ENCODE measurements at places on chromosomes 3 and 15. TPM values are rescaled to one million over a fixed set of nuclear protein-coding genes. Genes with fewer than 3 reads are reported as not detected.
A peak's percentile ranks its signal among the peaks of the same experiment; 100 is the strongest.

DNA sequence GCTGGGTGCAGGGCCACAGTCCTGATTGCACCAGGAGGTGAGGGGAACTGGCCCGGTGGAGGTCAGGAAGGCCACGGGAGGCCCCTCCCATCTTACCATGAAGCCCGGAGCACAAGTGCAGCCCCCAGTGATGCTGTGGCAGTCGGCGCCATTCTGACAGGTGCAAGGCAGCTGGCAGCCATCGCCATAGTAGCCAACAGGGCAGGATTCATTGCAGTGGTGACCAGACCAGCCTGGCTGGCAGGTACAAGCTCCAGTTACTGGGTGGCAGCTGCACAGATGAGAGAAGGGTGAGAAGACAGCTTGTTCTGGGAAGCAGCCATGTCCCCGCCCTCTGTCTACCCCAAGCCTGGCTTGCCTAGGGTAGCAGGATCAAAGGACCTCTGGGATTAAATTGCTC is 88.2 kb downstream of the RAB11A start:
- no peak for DNase-seq
- H3K27ac ChIP-seq = no peak overlapping the region
- no peaks in the 10 kb centered on the region for H3K4me1 ChIP-seq
- no peaks in the 10 kb centered on the region for H3K36me3 ChIP-seq

- DNase-seq = no peak
- no peaks in the 10 kb centered on the region for H3K4me1 ChIP-seq
- H3K4me3 ChIP-seq = no peak overlapping the region
- peaks cover 44% of the 10 kb centered on the region for H3K36me3 ChIP-seq
- no peaks in the 10 kb centered on the region for H3K27me3 ChIP-seq
Observed at GRCh38 chr3:125460233-125460632, 59.8 kb downstream of the SNX4 start.

The CYP1A1 gene
- not detected for total RNA-seq

GRCh38 chr3:150238995-150239619 is 169.0 kb upstream of the TSC22D2 start:
- no peak for DNase-seq
- peaks cover 31% of the 10 kb centered on the region for H3K4me1 ChIP-seq
- no peaks in the 10 kb centered on the region for H3K36me3 ChIP-seq

The JMJD7 gene
- total RNA-seq = 1.2 TPM

DNA sequence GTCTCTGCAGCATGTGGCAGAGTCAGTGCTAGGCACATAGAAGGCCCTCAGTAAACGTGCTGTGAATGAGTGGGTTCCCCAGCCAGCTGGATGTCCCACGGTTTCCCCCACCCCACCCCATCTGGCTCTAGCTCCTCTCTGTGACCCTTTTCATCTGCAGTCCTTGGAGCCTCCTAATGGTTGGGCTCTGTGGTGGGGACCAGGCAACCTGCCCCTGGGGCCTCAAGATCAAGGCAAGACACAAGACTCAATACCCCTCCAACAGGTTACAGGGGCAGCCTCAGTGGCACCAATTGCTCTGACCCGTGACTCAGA is 17.1 kb upstream of the CYP11A1 start:
- peaks cover 39% of the 10 kb centered on the region for H3K4me1 ChIP-seq
- DNase-seq = no peak
- no peaks in the 10 kb centered on the region for H3K36me3 ChIP-seq
- peak overlapping the region; percentile 71 for H3K27ac ChIP-seq

The VILL gene
- total RNA-seq = 7.6 TPM

The ALDH1A2 gene
- 1.1 TPM for total RNA-seq

The TLR9 gene
- not detected for total RNA-seq

- no peaks in the 10 kb centered on the region for H3K4me1 ChIP-seq
- H3K27me3 ChIP-seq = no peaks in the 10 kb centered on the region
- no peak for DNase-seq
- H3K27ac ChIP-seq = no peak overlapping the region
Observed at GRCh38 chr15:101702077-101702476, 22.2 kb downstream of the TARS3 start.

The TMEM207 gene
- total RNA-seq = not detected

DNA sequence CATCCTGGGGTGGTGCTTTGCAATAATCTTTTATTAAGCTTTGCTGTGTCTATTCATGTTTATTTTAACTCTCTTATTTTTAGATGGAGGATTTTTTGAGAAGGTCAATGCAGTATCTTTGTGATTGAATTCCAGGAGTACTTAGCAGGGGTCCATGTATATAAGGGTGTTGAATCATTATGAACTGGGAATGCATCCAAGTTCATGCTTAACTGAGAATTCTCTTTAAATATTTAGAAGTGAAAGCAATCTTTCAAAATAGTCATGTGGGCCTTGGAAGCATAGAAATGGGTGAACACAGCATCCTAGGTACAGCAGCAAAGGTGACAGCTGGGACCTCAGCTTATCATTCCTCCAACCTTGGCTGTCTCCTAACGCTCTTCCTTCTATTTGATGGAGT is 27.3 kb downstream of the SPTSSB start:
- no peak for DNase-seq
- H3K36me3 ChIP-seq = no peaks in the 10 kb centered on the region
- no peaks in the 10 kb centered on the region for H3K27me3 ChIP-seq
- peaks cover 4% of the 10 kb centered on the region for H3K4me1 ChIP-seq

The ERICH6 gene
- total RNA-seq = under 0.01 TPM

DNA sequence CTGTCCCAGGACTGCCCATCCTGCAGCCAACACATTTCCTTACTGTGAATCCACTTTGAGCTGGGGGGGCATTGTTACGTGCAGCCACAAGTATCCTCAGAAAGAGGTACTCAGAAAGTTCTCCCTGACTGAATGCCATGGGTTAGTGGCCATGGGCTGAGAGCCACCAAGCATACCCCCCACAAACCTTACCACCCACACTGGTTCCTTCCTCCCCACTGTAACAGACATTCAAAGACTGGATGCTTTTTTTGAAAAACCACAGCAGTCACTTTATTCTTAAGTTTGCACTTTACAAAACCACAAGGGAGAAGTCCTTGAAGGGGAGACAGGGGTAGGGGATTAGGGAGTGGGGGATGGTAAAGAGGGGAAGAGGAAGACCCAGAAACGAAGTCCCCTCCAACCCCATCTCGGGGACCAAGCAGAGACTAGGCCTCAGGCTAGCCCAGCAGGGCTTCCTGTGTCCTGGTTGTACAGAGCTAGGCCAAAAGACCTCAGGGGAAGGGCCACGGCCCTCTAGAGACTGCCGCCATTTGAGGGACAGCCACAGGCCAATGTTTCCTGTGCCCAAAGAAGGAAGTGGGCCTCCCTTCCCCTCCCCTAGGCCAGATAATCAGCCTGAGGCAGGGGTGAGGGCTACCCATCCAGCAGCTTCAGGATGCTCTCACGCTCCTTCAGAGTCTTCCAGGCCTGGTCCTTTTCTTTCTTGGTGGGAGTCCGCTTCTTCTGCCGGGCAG is 10.1 kb upstream of the CAMK1 start:
- no peak overlapping the region for H3K27ac ChIP-seq
- peaks cover 29% of the 10 kb centered on the region for H3K36me3 ChIP-seq
- no peak overlapping the region for H3K4me3 ChIP-seq
- peak; percentile 45 for DNase-seq
- H3K4me1 ChIP-seq = peaks cover 23% of the 10 kb centered on the region
- no peaks in the 10 kb centered on the region for H3K27me3 ChIP-seq

The NDN gene
- total RNA-seq = 51.9 TPM

- no peaks in the 10 kb centered on the region for H3K36me3 ChIP-seq
- H3K27ac ChIP-seq = no peak overlapping the region
- no peaks in the 10 kb centered on the region for H3K4me1 ChIP-seq
- no peak for DNase-seq
- H3K27me3 ChIP-seq = no peaks in the 10 kb centered on the region
Observed at GRCh38 chr15:93645594-93645993, 556.6 kb upstream of the RGMA start.

DNA sequence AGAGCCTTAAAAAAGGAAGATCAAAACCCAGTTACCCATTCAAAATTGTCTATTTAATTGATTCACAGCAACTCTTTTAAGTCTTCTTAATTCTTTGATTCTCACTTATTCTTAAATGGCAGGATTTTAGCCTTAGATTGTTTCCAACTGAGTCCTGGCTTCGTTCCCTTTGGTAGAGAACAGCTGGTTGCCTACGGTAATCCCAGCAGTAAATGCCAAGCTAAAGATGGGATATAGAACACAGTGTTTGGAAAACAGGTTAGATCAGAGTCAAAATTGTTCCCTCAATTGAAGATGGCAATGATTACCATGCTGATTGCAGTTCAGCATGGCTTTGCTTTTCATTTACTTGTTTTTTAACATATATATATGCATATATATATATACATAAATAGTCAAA is 300.9 kb downstream of the PYDC2 start:
- H3K4me3 ChIP-seq = no peak overlapping the region
- DNase-seq = no peak
- peak overlapping the region; percentile 12 for H3K27ac ChIP-seq
- peaks cover 7% of the 10 kb centered on the region for H3K4me1 ChIP-seq
- no peaks in the 10 kb centered on the region for H3K36me3 ChIP-seq

The PLA2G4E gene
- total RNA-seq = not detected

The CACNA1D gene
- total RNA-seq = 0.29 TPM

- H3K27me3 ChIP-seq = no peaks in the 10 kb centered on the region
- H3K27ac ChIP-seq = no peak overlapping the region
- H3K4me3 ChIP-seq = no peak overlapping the region
- H3K36me3 ChIP-seq = no peaks in the 10 kb centered on the region
- DNase-seq = no peak
Observed at GRCh38 chr3:45215466-45215865, 10.6 kb downstream of the TMEM158 start.

DNA sequence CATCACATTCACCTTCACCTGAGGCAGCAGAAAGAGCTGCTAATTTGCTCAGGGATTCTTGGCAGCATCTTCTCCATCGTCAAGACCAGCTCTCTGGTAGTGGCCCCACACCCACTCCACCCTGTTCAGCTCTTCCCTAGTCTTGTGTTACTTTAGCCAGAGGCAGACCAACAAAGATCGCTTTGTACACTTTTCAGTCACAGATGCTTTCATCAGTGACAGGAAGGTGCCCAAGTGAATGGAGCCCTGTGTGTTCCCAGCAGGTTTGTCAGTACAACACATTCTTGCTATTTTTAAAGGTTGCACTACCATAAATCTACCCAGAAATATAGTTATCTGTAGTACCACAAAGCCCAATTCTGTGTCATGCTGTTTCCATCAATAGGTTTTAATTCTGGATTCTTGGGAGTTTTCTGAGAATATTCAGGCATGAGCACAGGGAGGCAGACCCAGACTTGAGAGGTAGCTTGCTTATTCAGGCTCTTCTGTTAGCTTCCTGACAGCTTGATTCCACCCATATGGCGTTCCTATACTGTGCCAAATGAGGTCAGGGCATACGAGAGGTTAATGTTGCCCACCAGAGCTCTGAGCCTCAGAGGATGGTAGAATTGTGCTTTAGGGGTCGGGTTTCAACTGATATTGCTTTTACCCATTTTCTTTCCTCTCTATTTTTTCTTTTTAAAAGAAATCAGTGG is 109.8 kb upstream of the MANF start:
- H3K4me3 ChIP-seq = no peak overlapping the region
- no peaks in the 10 kb centered on the region for H3K36me3 ChIP-seq
- no peak for DNase-seq
- H3K27me3 ChIP-seq = no peaks in the 10 kb centered on the region
- no peak overlapping the region for H3K27ac ChIP-seq
- H3K4me1 ChIP-seq = no peaks in the 10 kb centered on the region

The SAMMSON gene
- total RNA-seq = not detected

DNA sequence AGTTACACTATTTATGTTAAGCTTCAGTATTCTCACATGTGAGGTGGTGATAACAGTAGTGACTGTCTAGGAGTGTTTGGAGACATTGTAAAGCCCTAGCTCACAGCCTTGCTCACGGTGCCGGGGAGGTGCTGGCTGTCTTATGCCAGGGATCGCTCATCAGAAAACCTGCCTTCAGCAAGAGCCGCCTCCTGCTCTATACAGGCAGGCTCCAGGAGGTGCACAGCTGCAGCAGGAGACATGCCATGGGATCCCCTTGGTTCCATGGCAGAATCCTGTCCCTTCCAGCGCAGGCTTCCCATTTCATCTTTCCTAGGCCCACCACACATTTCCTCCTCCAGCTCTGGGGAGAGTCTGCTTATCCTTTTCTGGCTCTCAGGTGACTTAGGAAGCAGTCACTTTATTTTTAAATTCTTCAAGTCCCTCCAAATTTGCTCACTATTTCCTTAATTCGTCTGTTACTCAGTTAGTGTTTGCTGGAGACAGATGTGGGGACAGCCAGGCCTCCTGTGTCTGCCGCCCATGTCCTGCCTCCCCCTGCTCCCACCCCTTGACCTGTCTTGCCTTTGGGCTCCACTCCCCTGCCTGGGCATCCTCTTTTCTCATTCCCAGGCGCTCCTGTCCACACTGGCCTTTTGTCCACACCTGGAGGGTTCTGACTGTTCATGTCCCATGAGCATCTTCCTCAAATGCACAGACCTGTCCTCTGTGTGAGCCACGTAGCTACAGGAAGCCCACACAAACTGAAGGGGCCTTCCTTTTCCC is 31.7 kb downstream of the SLCO2A1 start:
- peak; percentile 39 for DNase-seq
- no peak overlapping the region for H3K4me3 ChIP-seq
- H3K27ac ChIP-seq = no peak overlapping the region

DNA sequence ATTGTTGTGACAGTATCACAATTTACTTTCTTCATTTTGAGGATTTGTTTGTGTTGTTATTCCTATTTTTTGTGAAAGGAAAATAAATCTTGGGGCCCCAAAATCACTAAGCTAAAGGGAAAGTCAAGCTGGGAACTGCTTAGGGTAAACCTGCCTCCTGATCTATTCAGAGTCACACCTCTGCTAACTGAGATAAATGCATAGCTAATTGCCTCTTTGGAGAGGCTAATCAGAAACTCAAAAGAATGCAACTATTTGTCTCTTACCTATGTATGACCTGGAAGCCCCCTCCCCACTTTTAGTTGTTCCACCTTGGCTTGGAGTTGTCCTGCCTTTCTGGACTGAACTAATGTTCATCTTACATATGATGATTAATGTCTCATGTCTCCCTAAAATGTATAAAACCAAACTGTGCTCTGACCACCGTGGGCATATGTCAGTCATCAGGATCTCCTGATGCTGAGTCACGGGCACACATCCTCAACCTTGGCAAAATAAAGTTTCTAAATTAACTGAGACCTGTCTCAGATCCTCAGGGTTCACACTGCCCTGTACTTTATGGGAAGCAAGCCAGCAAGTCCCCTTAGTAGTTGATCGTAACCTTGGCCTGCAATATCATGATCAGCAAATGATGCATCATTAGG is 523.2 kb upstream of the GOLIM4 start:
- no peak for DNase-seq
- H3K4me3 ChIP-seq = no peak overlapping the region

DNA sequence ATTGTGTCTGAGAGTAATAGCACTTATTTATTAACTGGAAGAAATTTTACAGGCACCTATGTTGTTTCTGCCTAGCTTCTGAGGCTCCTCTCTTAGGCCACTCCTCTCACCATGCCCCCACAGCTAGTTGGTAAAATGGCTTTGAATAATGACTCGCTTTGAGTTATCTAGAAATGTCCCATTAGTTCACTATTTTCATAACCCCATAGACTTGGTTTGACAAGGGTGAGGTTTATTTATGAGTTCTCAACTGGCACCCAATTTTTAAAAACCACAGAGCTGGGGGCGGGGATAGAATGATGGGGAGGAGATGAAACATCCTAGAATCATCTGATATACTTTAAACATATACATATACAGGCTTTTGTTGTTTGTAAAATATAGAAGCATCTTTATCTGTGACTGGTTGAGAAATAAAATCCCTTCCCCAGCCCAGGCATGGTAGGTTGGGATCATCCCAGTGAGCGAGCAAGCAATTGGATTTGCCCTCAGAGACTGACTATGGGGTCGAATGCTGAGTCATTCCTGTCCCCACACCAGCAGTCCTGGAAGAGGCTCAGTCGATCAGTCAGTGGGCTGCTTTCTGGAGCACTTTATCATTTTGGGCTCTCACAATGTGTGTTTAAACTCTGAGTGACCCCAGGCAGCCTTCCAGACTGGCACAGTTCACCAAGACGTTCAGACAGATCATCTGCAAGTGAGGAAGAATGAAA is 60.2 kb upstream of the TSEN2 start:
- no peak for DNase-seq

All from osteoblast (primary cell).